ENCODE measurements at places on chromosomes 13 and 19.

DNA sequence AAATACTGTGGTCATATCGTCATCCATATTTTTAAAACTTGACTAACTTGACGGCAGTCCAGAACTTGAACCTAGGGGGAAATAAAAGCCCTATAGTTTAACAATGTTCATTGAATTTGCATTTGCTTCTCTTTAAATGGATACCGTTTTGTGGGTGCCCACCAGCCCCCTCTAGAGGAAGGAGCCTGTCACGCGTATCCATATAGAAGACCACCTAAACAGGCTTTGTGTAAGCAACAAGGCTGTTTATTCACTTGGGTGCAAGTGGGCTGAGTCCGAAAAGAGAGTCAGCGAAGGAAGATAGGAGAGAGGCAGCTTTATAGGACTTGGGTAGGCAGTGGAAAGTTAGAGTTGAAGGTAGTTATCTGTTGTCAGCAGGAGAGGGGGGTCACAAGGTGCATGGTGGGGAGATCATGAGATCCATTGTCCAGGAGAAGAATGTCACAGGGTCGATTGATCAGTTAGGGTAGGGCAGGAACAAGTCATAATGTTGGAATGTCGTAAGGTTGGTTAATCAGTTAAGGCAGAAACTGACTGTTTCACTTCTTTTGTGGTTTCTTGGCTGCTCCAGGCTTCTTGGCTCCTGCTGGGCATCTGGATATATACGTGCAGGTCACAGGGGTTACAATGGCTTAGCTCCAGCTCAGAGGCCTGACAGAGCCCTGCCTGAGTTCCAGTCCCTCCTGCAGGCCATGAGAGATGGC lies 42.5 kb upstream of the ANKRD10 start:
- no peak overlapping the region for H3K27ac ChIP-seq
- H3K27me3 ChIP-seq = no peaks in the 10 kb centered on the region
- H3K4me3 ChIP-seq = no peak overlapping the region
- no peaks in the 10 kb centered on the region for H3K4me1 ChIP-seq

DNA sequence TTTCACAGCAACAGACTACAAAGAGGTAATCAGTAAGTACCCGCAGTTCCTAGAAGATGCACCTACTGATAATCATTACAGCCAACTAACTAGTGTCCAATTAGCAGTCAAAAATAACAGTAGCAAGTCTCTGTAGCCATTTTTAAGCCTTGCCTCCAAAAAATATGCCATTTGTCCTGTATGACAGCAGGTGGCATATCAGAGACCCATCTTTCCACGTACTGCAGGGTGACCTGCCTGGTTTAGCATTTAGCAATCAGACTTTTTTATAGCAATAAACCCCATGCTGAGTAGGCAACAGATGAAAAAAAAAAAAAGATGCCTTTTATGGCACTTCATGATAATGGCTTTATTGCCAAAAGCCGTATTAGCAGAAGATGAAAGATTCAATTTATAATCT lies 155.3 kb upstream of the LSM14A start:
- H3K36me3 ChIP-seq = no peaks in the 10 kb centered on the region
- no peak overlapping the region for H3K4me3 ChIP-seq
- no peaks in the 10 kb centered on the region for H3K4me1 ChIP-seq
- H3K27ac ChIP-seq = no peak overlapping the region

- no peak for DNase-seq
- no peak overlapping the region for H3K27ac ChIP-seq
- H3K36me3 ChIP-seq = peaks cover 7% of the 10 kb centered on the region
- H3K4me3 ChIP-seq = no peak overlapping the region
- no peaks in the 10 kb centered on the region for H3K4me1 ChIP-seq
Measured at GRCh38 chr13:113591750-113592149, 7.2 kb downstream of the TFDP1 start.

GRCh38 chr13:78035500-78035899 lies 116.9 kb upstream of the EDNRB start:
- no peaks in the 10 kb centered on the region for H3K27me3 ChIP-seq
- H3K4me3 ChIP-seq = no peak overlapping the region
- no peaks in the 10 kb centered on the region for H3K36me3 ChIP-seq
- H3K4me1 ChIP-seq = peaks cover 9% of the 10 kb centered on the region

DNA sequence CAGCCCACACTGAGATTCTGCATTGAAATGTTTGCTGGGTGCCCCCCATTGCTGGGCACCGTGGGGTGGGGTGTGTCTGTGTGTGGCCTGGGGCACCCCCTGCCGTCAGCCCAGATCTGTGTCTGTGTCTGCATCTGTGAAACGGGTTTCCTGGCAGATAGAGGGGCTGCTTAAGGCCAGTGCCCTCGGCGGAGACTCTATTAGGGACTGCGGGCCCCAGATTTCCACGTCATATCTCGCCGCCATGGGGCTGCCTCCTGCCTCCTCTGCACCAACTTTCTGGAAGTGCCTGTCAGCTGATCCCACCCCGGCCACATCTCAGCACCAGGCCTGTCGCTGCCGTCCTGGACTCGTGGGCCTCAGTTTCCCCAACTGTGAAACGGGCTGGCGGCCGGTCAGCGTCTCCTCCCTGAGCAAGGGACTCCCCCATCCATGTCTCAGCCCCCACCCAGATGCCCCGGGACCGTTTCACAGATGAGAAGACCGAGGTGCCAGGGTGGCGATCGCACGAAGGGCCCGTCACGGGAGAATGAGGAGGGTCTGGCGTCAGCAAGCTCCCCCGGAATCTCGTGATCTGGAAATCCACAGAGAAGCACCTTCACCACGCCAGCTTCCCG lies 21.4 kb downstream of the ARID3A start:
- no peaks in the 10 kb centered on the region for H3K27me3 ChIP-seq
- no peak overlapping the region for H3K4me3 ChIP-seq
- H3K4me1 ChIP-seq = no peaks in the 10 kb centered on the region
- no peak overlapping the region for H3K27ac ChIP-seq
- H3K36me3 ChIP-seq = no peaks in the 10 kb centered on the region

DNA sequence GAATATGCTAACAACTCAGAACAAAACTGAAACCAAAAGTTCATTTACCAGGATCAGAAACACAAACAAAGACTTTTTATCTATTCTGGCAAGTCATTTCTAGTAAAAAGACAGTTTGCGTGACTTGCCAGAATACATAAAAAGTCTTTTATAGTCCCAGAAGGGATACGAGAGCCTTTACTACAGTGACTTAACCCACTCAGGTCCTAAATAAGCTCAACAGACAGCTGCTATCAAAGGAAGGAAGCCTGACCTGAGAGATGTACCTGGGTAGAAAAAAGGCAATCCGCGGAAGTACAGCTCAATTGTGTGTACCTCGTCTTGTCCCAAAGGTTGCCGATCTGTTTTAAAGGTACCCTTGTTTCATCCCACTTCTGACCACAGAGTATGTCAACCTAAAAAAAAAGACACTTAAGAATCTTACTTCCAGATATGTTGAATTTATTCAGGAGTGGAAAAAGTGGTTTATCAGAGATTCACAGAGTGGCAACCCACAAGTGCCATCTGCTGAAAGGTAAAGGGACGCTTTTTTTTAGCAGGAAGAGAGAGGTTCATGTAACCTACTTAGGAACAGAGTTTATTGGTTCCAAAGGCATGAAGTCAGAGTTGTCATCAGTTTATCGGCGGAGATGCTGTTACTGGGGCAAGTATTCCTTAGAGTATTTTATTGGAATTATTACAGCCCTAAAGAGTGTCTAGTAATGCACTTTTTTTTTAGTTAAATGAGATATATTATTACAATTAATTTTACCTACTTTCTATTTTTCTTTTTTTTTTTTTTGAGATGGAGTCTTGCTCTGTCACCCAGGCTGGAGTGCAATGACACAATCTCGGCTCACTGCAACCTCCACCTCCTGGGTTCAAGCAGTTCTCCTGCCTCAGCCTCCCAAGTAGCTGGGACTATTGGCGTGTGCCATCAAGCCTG lies 69.7 kb upstream of the C1QTNF9B start:
- H3K4me1 ChIP-seq = peaks cover 6% of the 10 kb centered on the region
- H3K36me3 ChIP-seq = no peaks in the 10 kb centered on the region
- H3K27me3 ChIP-seq = no peaks in the 10 kb centered on the region
- DNase-seq = no peak
- H3K27ac ChIP-seq = no peak overlapping the region

GRCh38 chr19:10460714-10461046 lies 40.3 kb downstream of the PDE4A start:
- no peak for DNase-seq
- peaks cover 11% of the 10 kb centered on the region for H3K27me3 ChIP-seq
- peaks cover 3% of the 10 kb centered on the region for H3K4me1 ChIP-seq
- no peaks in the 10 kb centered on the region for H3K36me3 ChIP-seq

- no peak overlapping the region for H3K4me3 ChIP-seq
- peaks cover 4% of the 10 kb centered on the region for H3K4me1 ChIP-seq
- no peaks in the 10 kb centered on the region for H3K36me3 ChIP-seq
- no peak overlapping the region for H3K27ac ChIP-seq
- H3K27me3 ChIP-seq = peaks cover 35% of the 10 kb centered on the region
- peak; percentile 25 for DNase-seq
Measured at GRCh38 chr13:87777387-87777786, 106.2 kb downstream of the SLITRK5 start.

DNA sequence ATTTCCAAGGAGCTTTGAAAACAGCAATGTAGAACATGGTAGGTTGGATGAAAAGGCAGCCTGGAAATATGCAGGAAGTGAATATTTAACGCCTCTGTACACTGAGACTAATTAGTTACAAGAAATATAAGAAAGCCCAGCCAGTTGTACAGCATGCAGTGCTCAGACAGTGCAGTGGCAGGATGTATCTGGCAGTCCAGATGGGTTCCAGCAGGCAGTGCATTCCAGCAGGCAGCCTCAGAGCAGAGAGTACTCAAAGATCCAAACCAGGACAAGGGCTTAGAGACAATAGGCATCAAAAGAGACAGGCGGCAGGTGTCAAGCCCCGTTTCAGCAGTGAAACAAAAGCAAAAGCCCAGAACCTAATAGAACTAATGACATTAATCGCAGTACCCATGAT lies 2776.3 kb downstream of the PCDH9 start:
- H3K27me3 ChIP-seq = no peaks in the 10 kb centered on the region
- peak; percentile 65 for DNase-seq
- no peak overlapping the region for H3K27ac ChIP-seq
- no peaks in the 10 kb centered on the region for H3K36me3 ChIP-seq

DNA sequence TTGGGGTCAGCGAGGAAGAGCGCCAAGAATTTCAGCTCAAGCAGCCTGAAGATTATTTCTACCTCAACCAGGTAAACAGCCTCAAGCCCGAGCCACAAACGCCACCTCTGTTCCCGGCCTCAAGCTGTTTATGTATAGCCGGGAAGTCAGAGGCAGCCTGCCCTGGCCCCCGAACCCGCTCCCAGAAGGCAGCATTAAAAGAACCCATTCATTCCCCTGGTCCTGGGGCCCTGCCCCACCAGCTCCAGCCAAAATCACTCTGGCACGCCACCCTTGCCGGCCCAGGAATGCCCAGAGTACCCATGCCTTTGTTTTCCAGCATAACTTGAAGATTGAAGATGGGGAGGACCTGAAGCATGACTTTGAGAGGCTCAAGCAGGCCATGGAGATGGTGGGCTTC lies 61.2 kb upstream of the USE1 start:
- no peak for DNase-seq
- no peaks in the 10 kb centered on the region for H3K36me3 ChIP-seq
- H3K4me1 ChIP-seq = no peaks in the 10 kb centered on the region

DNA sequence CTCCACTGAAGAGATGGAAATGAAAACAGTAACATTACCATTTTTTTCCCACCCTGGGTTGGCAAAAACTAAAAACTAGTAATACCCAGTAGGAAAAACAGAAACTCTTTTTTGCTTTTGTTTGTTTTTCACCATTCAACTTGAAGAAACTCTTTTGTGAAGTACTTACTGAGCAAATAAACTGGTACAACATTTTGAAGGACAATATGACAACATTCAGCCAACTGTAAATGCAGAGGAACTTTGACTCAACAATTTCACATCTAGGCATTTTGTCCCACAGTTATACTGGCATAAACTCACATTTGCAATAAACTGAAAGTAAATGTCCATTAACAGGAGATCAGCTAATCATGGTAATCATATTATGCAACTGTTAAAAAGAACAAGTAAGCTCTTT lies 152.5 kb downstream of the RNF17 start:
- no peak overlapping the region for H3K4me3 ChIP-seq
- H3K36me3 ChIP-seq = no peaks in the 10 kb centered on the region
- peaks cover 9% of the 10 kb centered on the region for H3K4me1 ChIP-seq
- H3K27ac ChIP-seq = no peak overlapping the region

DNA sequence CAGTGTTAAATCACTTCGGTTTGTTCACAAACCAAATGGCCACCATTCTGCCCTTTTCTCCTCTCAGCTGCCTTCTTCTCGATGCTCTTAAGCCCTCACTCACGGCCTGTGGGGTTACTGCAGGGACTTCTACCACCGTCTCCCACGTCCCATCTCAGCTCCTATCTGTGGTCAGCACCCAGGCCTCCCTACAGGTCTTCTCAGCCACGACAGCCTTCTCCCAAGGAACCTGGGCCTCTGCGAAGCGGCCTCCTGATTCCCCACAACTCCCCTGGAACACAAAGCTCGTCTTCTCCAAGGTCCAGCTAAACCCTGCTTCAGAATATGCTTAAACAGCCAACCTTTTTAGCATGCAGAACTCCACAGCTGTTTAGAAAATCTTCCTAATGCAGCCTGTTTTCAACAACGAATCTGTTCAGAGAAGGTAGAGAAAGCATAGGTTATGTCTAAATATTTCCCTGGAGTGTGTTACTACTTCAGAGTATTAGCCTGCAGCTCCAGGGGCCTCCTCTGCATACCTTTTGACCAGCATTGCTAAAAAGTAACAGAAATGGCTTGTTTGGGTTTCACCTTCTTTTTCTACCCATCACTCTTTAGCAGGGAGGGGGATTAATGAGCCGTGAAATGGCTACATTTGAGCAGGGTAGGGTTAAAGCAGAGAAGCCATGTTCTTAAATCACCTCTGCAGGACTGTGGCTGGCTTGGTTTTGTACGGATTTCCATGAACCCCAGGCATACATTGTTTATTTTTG lies 104.0 kb downstream of the COL4A2 start:
- no peak overlapping the region for H3K4me3 ChIP-seq
- H3K27ac ChIP-seq = no peak overlapping the region
- H3K4me1 ChIP-seq = no peaks in the 10 kb centered on the region
- DNase-seq = no peak
- no peaks in the 10 kb centered on the region for H3K36me3 ChIP-seq

DNA sequence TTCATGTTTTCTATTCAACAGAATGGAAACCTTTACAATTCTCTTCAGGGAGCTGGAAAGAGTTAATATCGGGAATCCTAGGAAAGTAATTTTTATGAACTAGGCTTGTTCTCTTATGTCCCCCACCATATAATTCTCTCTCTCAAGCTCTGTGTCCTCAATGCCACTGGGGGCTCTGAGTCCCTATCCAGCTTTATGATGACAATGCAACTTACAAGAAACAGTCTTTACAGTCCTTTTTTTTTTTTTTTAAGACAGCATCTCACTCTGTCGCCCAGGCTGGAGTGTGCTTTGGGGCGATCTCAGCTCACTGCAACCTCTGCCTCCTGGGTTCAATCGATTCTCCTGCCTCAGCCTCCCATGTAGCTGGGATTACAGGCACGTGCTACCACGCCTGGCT lies 31.2 kb upstream of the TM9SF2 start:
- H3K27ac ChIP-seq = no peak overlapping the region
- no peak overlapping the region for H3K4me3 ChIP-seq
- DNase-seq = no peak
- H3K36me3 ChIP-seq = no peaks in the 10 kb centered on the region
